ENCODE measurements at places on chromosomes 13 and 19.

GRCh38 chr19:994516-994915, 5.7 kb upstream of the GRIN3B start:
- no peak for DNase-seq

GRCh38 chr13:21336609-21337349, 122.3 kb downstream of the ZDHHC20 start:
- DNase-seq: no peak

DNA sequence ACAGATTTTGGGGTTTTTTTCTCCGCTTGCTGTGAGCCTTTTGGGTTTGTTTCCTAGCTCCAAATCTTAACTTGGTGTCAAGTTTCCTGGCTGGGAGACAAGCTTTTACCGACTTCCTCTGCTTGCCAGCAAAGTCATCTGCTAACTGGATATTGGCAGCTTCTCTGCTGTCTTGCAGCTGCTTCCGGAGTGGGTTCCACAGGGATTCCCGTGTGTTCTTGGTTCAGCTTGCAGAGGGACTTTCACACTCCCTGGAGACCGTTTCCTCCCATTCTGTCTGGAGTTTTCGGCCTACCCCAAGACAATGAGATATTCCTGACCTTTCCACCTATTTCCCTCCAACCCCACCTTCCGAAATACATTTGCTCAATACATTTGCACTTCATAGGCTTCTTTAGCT, 2.2 kb upstream of the COLGALT1 start:
- no peak for DNase-seq

GRCh38 chr13:62278271-62278670, 862.6 kb upstream of the PCDH20 start:
- no peak for DNase-seq

DNA sequence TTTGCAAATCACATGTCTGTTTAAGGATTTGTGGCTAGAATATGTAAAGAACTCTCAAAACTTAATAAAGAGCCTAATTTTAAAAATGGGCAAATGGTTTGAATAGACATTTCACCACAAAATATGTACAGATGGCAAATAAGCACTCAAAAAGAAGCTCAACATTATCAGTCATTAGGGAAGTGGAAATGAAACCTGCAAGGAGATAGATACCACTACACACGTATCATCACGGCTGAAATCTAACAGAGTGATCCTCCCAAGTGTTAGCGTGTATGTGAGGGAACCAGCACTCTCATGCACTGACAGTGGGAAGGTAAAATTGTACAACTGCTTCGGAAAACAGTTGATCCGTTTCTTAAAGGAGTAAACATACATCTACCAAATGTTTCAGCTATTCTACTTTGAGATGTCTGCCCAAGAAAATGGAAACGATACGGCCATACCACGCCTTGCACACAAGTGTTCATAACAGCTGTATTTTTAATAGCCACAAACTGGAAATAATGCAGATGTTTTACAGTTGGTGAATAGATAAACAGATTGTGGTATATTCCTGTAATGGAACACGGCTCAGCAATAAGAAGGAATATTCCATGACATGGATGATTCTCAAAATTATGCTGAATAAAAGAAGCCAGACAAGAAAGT, 14.5 kb downstream of the ARHGEF7 start:
- DNase-seq: no peak

GRCh38 chr19:6534451-6535093, 3.7 kb downstream of the TNFSF9 start:
- DNase-seq: no peak

DNA sequence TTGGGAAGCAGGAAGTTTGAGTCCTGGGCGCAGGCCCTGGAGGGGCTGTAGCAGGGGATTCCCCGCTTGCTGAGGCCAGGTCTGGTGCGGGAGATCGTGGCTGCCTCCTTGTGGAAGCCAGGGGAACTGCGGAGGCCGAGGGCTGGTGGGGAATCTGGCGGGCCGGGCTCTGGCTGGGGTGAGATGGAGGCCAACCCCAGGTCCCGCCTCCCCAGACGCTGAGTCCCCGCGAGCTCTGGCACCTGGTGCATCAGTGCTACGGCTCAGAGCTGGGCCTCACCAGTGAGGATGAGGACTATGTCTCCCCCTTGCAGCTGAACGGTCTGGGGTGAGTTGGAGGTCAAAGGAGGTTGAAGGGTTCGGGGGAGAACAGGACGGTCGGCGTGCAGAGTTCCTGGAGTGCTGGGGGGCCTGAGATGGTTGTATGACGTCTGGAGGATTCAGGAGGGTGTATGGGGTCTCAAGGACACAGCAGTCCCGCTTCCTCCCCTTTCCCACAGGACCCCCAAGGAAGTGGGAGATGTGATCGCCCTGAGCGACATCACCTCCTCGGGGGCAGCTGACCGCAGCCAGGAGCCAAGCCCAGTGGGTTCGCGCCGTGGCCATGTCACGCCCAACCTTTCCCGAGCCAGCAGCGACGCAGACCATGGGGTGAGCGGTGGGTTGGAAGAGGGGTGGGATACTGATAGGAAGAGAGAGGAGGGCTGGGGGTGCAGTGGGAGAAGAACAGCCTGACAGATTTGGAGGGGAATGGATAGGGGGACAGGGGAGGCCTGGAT, 13.1 kb downstream of the GRAMD1A start:
- DNase-seq: peak; percentile 70

- DNase-seq: no peak
Observed at GRCh38 chr19:40697007-40697406, 6.6 kb upstream of the NUMBL start.

GRCh38 chr13:96899946-96900345, 94.3 kb downstream of the OXGR1 start:
- no peak for DNase-seq

DNA sequence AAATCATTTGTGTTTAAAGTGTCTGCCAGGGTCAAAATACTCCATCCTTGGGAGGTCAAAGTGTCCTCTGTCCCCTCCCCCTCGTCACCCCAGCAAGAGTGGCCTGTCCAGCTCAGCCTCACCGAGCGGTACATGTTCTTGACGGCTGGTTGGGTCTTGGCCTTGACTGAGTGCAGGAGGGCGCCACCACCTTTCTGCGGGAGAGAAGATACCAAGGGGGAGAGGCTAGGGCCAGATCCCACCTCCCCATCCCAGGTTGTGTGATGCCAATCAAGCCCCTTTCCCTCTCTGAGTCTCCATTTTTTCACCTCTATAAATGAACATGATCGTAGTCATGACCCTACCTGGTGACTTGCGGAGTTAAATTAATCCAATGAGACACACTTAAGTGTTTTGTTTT, 6.1 kb downstream of the CRB3 start:
- DNase-seq: no peak

GRCh38 chr19:33125929-33126388, 6.0 kb upstream of the WDR88 start:
- DNase-seq: peak; percentile 31

- DNase-seq: no peak
Observed at GRCh38 chr19:5026706-5027273, 57.9 kb downstream of the KDM4B start.

Data from activated T-helper 2 cell treated with anti-CD3 and anti-CD28 coated beads, Interferon-gamma antibody, Interleukin-2, Interleukin-4, amounts not matched to agents 10 μg/mL and 5 μg/mL and 100 μg/mL, durations not matched to agents 14 hours and 24 hours and 36 hours (primary cell).